GM23248 (cell line): ENCODE measurements at places on chromosomes 5 and 9.

GRCh38 chr5:176943816-176944215 lies 44.7 kb upstream of the HK3 start:
- DNase-seq = no peak

GRCh38 chr9:136174779-136175615 lies 29.9 kb downstream of the LHX3 start:
- DNase-seq = no peak

DNA sequence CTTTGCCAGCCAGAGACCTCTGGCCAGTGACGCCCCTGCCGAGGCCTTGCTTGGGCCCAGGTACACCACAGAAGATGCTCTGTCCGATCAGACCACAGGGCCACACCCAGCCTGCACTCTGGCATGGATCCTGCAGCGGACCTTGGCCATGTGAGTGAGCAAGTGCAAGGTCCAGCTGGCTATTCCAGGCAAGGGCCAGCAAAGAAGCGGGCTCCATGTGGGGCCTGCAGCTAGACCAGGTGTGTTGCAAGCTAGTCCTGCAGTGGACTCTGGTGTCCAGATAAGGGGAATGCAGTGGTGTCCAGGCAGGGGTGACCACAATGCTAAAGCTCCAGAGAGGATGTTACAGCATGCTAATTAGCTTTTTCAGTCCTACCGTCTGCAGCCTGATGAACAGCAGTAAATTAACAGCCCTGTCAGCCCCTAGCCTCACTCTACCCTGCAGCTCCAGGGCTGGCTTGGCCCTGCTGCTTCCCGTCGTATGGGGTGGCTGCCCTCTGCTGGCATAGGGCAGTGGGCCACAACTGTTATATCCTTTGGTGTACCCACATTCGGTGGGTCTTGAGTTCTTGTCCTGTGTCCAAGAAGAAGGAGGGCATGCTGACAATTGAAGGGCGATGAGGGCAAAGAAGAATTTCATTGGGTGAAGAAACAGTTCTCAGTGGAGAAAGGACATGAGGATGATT lies 284.5 kb upstream of the POU5F2 start:
- DNase-seq = no peak

DNA sequence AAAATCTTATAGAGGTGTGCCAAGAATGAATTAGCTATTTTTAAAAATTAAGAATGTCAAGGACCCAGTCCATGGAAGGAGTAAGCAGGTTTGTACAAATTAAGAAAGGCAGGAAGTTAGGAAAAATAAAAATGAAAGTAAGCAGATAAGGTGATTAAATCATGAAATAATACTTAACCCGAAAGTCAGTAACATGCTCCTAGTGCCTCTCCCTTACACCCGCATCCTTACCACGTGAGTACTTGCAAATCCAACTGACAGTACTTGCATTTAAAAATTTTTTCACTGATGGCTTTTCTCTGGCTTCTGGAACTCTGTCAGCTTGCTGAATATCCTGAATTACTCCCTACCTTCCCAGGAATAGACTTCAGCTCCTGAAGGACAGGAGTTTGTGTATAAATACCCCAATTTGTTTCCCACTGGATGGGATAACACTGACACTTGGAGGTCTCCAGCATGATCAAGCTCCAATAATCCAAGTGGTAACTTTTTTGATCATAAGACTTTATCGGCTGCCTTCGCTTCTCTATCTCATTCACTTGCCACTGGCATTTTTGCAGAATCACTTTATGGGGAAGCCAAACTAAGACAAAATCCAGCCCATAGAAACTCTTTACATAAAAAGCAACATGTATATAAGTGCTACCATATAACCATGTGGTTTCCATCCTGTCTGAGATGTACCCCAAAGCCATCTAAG lies 41.6 kb upstream of the RICTOR start:
- DNase-seq = no peak

- no peak for DNase-seq
Observed at GRCh38 chr9:129875181-129875611, 39.9 kb downstream of the USP20 start.

DNA sequence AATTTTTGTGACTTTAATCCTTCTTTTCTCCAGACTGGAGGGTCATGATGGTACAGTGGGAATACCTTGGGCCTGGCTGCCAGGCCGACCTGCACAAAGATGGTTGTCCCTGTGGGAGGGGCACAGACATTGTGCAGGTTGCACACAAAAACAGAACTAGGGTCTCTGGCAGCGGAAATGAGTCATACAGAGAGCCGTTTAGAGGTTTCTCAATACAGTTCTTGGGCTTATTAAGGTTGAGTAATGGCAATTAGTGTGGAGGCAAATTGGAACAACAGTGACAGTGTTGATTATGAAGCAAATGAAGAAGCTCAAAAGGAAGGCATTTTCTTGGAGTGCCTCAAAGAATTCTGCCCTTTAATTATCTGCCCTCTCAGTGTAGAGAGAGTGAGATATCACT lies 173.6 kb downstream of the TENT4A start:
- DNase-seq = no peak

DNA sequence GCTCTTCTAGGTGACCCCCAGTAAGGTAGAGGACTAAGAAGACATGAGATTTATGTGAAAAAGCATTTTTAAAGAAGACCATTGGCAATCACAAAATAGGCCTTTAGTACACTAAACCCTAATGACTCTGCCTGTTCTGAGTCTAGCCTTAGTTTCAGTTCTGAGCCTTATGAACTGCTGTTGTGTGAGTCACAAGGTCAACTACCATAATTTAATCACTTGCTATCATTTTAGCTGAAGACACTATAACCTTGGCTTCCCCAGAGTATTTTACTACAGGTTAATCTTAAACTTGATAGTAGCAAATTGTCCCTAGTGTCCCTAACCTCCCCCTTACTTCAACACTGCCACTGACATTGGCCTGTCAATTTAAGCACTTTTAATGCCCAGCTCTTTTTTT lies 34.4 kb downstream of the APC start:
- DNase-seq = peak; percentile 45

DNA sequence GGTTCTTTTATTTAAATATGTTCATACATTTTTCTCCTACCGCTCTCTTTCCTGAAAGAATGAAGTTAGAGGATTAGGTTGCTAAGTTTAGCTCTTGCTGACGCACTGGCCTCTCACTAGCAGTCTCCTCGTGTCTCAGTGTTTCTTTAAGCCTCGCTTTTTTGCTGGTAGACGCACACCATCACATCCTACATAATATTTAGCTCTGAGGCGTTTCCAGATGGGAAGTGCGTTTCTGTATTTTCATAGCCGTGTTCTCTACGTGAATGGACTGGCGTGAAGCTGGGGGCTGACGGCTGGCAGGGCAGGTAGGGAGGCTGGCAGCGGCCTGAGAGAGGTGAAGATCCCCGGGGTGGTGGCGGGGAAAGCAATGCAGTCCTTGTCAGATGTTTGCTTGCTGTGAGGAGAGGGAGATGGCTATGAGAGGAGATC lies 79.2 kb upstream of the SPRY4 start:
- DNase-seq = no peak

DNA sequence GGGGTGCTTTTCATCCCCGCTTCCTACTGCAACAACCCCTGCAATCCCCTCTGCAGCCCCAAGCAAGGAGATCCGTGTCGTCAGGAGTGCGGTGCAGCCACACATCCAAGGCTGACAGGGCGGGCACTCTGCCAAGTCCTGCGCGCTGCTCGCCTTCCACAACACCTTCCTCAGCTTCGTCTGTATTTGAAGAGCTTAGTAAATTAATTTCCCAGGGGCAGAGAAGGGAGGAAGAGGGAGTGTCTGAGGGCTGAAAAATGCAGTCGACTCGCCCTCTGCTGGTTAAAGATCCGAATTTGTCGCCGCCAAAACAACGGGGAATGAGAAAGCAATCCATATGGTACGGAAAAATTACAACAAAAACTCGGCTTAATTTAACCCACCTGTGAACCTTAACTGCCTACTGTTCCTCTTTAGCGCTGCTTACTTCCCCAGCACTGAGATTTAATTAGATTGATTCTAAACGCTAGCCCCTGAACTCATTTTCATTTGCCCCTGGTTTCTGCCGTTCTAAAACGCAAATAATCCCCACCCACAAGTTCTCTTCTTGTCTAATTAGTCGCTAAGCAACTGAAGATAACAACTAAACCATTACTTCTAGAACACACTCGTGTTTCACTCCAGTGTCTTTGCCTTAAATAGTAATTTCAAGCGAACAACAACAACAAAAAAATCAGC lies 10.9 kb upstream of the PCDHB1 start:
- peak; percentile 31 for DNase-seq

DNA sequence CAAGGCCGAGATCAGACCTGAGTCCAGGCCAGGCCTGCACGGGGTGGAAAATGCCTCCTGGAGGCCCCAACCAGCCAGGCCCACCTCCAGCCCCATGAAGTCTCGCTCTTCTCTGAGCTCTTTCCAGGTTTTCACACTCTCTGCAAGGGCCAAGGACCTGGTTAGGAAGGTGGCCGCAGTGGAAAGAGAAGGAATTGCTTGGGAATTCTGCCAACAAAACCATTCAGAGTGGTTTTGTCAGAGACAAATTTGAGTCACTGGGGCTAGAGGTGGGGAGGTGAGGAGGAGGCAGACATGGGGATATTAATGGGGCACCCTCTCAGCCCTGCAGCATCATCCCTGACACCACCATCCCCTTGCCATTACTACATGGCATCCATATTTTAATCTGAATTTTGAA lies 261.0 kb downstream of the ROR2 start:
- no peak for DNase-seq

DNA sequence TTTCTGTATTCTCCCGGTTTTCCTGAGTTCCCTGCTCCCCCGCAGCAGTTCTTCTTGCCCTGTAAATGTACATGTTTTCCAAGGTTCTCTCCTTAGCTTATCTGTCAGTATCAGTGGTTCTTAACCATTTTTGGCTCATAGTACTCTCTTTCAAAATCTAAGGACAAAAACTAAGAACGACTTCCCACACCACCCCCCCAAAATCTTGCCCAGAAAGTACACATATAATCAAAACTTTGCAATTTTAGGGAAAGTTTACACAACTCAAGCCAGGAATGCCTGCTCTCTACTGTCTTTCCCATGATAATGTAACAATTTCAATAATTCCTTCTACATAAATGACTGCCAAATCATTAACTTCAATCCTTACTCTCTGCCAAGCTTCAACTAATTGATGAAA lies 4.5 kb downstream of the DCAF12 start:
- DNase-seq = no peak

- DNase-seq = no peak
Observed at GRCh38 chr9:5596173-5596572, 32.7 kb upstream of the RIC1 start.

DNA sequence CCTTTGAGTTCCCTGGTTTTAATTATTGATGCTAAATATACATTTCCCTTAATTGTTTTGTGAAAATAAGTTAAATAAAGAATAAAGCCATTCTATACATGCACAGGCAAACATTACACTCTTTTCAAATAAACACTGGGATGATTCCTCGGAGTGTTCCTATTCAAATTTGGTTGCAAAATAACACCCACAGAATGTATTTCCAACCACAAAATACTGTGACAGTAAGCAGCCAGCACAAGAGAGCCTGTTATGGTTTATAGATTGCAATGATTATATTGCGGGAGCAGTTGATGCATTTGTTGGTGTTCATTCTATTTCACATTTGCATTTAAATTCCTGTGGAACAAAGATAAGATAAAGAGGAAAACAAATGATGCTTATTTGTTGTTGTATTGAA lies 632.6 kb upstream of the WWC1 start:
- DNase-seq = peak; percentile 42

DNA sequence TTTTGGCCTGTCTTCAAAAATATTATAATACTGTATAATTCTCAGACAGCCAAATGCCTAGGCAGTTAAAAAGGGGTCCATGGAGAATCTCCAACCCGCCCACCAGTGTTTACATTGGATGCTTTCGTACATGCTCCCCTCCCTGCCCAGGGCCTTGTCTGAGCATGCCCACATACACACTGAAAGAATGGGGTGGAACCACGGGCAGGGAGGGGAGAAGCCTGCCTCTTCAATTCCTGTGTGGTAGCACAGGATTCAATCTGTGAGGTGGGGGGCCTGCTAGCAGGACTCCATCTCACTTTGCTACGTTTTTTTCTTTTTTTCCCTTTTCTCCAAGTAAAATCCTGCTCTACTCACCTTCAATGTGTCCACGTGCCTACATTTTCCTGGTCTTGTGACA lies 314.7 kb upstream of the GRAMD2B start:
- DNase-seq = no peak

DNA sequence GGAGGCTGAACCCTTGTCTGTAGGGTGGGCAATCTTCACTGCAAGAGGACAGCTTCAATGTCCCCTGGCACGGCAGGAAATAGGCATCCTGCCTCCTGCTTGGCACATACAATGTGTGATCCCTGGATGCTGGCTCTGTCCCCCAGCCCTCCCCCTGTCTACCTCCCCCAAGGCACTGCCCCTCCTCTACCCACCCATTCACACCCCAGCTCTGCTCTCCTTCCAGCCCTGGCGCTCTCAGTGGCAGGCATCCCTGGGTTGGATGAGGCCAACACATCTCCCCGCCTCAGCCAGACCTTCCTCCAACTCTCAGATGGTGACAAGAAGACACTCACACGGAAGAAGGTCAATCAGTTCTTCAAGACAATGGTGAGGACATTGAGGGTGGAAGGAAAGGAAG lies 24.1 kb upstream of the FOXI1 start:
- DNase-seq = no peak

- DNase-seq = peak; percentile 62
Observed at GRCh38 chr5:95761771-95762651, 30.9 kb downstream of the RHOBTB3 start.

DNA sequence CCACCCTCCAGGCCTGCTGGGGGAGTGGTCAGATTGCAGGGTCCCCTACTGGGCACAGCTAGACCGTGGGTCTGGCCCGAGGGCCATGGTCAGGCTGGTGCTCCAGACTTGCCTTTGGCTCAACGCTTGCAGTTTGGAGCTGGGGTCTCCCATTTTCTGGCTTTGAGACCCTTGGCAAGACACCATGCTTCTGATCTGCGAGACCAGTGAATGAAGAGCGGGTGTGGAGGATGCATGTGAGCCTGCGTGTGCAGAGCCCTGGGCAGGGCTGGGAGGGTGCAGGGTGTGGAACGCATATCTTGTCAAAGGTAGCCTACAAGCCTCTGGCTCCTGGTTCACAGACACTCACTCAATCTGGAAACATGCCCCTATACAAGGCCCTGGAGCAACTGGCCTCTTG lies 6.1 kb upstream of the MRNIP start:
- DNase-seq = no peak

GRCh38 chr5:134878403-134878802 lies 4.2 kb downstream of the TXNDC15 start:
- no peak for DNase-seq

DNA sequence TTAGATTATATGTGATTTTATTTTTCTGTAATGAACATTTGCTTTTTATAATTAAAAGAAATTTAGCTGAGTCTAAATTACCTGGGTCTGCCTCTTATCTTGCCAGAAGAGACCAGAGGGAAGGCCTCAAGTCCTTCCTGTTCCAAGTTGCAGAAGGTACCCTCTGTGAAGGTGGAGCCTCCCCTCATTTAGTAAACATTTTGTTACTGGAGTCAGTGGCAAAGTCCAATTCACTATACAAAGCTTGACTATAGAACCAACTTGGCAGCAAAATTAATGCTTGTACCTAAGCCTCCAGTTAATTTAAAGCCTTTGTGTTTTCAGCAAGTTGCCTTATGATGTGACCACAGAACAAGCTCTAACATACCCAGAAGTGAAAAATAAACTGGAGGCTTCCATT lies 42.8 kb upstream of the F2R start:
- DNase-seq = no peak
